Esophagus squamous epithelium (tissue), 5 donors: ENCODE measurements at places on chromosomes 13 and 19.

GRCh38 chr19:42017040-42017439, 23.0 kb upstream of the ATP1A3 start:
- DNase-seq: no peak

GRCh38 chr13:91406619-91407018, 8.2 kb downstream of the GPC5 start:
- DNase-seq: no peak

- no peak for DNase-seq
These were observed 912 bp upstream of the TUBA3C start for GRCh38 chr13:19182536-19182935.

GRCh38 chr13:51811920-51812451, 8.0 kb upstream of the DHRS12 start:
- no peak for DNase-seq

DNA sequence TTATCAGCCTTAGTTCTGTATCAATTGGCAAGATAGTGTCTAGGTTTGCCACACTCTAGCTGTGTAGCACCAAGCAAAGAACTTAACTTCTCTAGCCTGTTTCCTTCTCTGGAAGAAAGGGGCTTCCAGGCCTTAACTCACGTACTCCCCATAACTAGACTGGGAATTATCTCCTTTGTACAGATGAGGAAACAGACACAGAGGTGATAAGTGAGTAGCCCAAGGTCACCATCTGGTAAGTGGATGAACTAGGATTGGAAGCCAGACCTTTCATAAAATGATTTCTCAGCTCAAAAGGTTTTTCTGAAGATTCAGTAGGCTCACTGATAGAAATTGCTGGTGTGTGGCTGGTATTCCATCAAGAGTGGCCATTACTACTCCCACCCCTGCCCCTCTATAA, 3.1 kb downstream of the ZNF428 start:
- no peak for DNase-seq

GRCh38 chr13:29917650-29918049, 67.2 kb upstream of the UBL3 start:
- no peak for DNase-seq

DNA sequence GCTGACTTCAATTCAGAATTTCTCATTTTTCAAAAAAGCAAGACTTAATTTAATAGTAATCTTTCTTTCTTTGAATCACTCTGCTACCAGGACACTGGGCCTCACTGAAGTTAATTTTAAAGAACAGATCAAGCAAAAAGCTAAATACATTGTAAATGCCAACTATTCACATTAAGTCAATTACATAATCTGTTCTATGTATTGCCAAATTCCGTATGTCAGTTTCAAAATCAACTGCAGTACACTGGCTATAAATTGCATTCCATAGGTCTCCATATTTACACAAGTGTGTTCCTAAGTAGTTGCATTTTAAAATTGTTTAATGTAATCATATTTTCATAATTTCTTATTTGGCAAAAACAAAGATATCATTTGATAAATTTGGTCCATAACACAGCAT, 10.1 kb downstream of the FOXO1 start:
- DNase-seq: no peak

GRCh38 chr13:41199526-41199925, 5.2 kb upstream of the KBTBD7 start:
- no peak for DNase-seq

- DNase-seq: no peak
These were observed 699 bp downstream of the RCBTB2 start for GRCh38 chr13:48532256-48532505.

DNA sequence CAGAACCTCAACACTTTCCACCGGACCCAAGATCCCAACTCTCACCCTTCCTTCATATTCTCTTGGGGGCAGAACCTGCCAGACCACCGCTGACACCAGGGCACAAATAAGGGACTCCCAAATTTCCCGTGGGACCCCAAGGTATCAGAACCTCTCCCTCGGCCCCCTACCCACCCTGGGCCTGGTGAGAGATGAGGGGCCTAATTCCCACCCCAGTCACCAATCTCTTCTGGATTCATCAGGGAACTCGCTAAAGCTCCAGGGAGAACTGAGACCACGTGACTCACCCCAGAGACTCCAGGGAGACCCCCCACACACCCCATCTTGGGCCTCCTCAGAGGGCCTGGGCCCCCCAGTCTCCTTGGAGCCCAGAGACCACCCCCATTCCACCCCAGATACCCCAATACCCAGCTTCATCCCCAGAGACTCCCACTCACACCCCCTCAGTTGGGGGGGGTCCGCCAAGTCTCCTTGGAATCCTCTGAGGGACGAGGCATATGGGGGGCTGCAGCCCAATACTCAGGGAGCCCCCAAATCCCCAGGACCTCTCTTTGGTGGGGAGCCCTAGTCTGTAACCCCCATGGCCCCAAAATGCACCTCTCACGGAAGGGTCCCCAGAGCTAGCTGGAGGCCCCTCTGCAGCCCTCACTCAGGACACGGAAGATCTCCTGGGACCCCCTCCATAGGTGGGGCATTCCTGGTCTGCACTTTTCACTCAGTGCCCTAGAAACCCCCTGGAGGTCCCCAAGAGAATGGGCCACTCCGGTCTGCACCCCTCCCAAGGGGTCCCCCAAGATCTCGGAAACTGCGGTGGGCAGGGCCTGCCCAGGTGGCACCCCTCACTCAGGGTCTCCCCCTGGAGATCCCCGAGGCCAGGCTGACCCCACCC, 1.6 kb downstream of the LMNB2 start:
- DNase-seq: no peak

- no peak for DNase-seq
These were observed 80.6 kb upstream of the CLDN10 start for GRCh38 chr13:95471960-95472359.

GRCh38 chr19:35087393-35087792, 28.2 kb upstream of the FXYD3 start:
- DNase-seq: no peak

GRCh38 chr19:5590151-5590864, 22.6 kb upstream of the TINCR start:
- DNase-seq: no peak

DNA sequence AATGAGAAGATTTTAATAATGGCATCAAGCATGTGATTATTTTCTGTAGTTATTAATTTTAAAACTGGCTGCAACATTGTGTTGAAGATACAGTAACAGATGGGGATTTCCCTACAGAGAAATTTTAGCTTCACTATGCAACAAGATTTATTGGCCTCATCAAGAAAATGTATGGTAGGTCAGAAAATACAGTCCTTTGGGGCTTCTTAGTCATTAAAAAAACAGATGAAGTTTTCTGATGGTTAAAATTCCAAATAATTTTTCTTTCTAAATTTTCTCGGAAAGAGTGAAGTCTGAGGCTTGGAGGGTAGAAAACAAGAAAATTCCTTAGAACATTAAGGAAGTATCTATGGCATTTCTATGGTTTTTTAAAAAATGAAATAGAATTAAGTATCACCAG, 1790.8 kb upstream of the PCDH20 start:
- no peak for DNase-seq

- no peak for DNase-seq
These were observed 176.9 kb downstream of the SHISA2 start for GRCh38 chr13:25874907-25875306.

DNA sequence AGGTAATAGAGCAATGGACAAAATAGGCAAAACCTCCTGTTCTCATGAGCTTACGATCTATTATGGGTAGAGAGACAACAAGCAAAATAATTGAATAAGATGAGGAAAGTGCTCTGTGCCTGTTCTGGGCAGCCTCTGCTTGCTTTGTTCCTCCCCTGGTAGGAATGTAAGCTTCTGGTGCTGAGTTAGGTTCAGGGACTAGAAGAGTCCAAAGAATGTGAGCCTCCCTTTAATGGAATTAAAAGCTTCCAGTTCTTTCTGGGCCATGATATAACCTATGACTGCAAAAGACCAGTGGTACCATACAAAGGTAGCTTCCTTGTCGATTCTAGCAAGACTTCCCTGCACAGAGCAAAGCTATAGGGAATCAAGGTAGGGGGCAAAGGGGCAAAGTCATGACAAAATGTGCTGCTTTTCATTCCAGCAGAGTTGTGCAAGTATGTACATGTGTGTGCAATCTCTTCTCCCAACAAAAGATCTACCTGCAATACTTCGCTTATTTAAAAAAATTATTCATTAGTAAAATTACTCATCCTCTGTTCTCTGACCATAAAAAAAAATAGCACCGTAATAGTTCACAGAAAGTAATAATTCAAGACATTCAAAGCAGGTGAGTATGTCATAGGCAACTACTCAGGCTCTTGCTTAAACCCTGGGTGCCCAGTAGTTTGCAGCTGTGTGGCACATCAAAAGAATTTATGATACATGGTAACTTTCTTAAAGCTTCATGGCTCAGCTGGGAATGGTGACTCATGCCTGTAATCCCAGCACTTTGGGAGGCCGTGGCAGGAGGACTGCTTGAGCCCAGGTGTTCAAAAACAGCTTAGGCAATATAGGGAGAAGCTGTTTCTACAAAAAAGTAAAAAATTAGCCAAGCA, 21.4 kb downstream of the ACOD1 start:
- no peak for DNase-seq

DNA sequence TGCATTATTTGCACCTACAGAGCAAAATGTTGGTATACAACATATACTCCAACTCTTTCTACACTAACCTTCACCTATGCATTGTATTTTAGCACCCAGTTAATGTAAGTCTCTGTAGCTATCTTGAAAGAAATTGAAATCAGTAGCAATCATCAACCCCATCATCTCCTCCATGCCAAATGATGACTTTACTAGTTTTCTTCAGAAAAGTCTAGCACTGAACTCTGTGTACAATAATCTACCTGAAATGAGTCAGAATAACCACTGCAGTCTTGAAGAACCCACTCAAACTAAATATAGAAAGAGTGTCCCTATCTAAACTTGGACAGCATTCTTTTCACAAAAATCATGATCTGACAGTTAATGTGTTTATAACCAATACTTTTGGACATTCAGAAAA, 9.8 kb downstream of the IRS2 start:
- DNase-seq: no peak

- DNase-seq: no peak
These were observed 209.6 kb downstream of the VWA8 start for GRCh38 chr13:41751277-41751676.

DNA sequence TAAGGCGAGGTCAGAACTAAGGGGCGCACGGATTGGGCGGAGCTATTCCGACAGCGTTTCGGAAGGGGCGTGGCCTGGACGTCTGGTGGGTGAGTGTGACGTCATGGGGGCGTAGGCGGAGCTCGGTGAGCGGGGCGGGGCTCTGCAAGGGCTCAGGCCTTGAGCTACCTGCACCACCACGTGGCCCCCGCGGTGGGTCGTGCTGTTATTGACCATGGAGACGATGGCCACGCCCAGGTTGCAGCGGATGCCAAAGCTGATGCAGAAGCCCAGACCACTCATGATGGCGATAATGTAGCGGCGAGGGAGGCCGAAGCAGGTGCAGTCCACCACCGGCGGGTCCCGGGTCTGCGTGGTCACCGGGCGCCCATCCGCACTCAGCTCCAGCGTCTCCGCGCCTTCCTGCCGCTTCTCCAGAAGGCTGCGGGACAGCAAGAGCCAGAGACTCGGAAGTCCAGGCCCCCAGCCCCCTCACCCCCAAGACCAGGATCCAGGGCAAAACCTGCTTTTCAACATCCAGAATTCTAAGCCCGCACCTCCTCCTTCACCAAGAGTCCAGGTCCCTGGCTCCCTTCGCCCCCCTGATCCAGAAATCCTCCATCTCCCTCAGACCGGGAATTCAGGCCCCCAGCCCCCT, 4.8 kb downstream of the SLC17A7 start:
- DNase-seq: no peak

DNA sequence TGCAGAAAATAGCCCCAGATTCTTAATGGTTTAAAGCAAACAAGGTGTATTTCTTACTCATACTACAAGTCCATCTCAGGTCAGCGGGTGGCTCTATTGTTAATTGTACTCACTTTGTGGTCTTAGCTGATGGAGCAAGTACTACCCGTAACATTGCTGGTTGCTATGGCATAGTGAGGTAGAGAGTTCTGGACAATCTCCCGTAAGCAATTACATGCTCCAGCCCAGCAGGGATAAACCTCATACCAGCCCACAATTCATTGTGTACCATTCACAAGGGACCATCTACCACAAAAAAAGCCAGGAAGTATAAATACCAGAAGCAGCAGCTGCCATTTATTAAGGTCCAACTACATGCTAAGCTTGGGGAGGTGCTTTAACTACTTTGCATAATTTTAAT, 167.1 kb downstream of the PCDH9 start:
- DNase-seq: no peak

GRCh38 chr19:1313695-1314613, 28.3 kb downstream of the EFNA2 start:
- no peak for DNase-seq

- no peak for DNase-seq
These were observed 34.5 kb upstream of the ATP1A3 start for GRCh38 chr19:42028304-42029216.

GRCh38 chr13:73924607-73925006, 209.6 kb downstream of the KLF12 start:
- DNase-seq: no peak

DNA sequence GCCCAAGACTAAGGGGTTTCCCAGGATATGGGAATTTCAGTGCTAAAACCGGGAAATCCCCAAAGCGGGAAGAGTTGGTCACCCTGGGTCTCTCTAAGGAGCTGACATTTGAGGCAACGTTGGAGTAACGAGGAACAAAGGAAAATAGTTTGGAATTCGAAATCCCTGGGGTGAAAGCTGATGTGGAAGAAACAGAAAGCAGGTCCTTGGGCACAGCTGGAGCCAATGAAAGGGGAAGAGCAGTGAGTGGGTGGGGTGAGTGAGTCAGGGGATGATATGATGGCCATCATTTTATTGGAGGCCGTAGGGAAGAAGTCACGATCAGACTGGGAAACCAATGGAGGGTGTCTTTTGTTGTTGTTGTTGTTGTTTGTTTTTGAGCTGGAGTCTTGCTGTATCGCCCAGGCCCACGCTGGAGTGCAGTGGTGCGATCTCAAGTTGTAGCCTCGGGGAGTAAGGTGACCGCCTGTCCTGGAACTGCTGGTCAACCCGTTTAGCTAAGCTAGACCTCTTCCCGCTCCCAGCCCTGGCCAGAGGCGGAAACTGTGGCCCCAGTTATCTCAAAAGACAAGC, 3.4 kb upstream of the RFX2 start:
- no peak for DNase-seq

DNA sequence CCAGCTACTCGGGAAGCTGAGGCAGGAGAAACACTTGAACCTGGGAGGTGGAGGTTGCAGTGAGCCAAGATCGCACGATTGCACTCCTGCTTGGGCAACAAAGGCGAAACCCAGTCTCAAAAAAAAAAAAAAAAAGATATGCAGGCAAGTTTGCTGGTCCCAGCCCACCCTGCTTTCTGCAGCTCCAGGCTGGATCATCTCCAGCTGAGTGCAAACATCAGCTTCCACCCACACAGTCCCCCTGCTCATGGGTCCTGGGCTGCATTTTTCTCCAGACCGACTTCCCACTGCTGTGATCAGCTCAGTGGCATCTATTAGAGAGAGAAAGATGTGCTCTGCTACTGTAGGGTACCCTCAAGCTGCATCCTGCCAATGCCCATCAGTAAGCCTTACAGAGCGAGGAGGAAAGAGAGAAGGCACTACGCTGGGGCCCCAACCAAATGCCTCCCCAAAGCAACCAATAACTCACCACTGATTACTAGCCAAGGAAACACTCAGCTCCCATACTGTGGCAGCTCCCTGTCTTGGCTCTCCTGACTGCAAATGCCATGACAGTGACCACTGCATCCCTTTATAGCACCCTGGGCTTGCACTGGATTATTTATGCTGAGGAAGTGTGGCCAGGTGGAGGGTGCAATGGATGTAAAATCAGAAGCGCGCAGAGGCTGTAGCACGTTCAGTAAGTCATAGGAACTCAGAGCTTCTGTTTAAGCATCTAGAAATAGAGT, 170.9 kb upstream of the ZNF507 start:
- DNase-seq: no peak
